A549 treated with Mapracorat at 1 μM for 4 hours (cell line): ENCODE measurements at places on chromosomes 4 and X. TPM values are rescaled to one million over a fixed set of nuclear protein-coding genes. Genes with fewer than 3 reads are reported as not detected.

Gene ANXA10
- total RNA-seq = 2.4 to 3.0 TPM (median 2.8 TPM) in 5 replicates

Gene ART3
- total RNA-seq = not detected in 5 replicates

Gene CXCL8
- 5.2 to 15.3 TPM (median 9.0 TPM) in 5 replicates for total RNA-seq

Gene ADAMTS3
- total RNA-seq = 0.02 to 0.14 TPM in 2 of 5 replicates, not detected in the others

Gene AR
- total RNA-seq = 2.7 to 3.8 TPM (median 3.1 TPM) in 5 replicates

Gene PTPN13
- 3.7 to 4.1 TPM (median 3.9 TPM) in 5 replicates for total RNA-seq

Gene GLRA2
- total RNA-seq = not detected in 5 replicates

Gene HTT
- total RNA-seq = 11.4 to 12.6 TPM (median 12.5 TPM) in 5 replicates

Gene XPNPEP2
- not detected in 5 replicates for total RNA-seq

Gene GRPR
- 0.06 TPM in 1 of 5 replicates, not detected in the others for total RNA-seq

Gene EFHC2
- 0.16 to 0.26 TPM (median 0.21 TPM) in 5 replicates for total RNA-seq
